ENCODE measurements at places on chromosomes 13 and 19.

DNA sequence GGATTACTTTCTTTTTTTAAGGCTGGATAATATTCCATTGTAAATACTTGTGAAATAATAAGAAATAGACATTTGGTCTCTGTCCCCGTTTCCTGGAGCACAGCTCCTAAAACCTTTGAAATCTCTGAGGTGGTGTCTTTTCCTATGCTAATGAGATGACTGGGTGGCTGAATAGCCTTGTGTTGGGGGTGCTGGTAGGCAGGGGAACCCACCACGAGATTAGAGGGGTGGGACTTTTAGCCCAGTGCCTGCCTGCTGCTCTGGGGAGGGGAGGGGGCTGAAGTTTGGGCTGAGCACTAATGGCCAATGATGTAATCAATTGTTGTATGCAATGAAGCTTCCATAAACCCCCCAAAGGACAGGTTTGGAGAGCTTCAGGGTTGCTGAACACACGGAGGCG lies 175.7 kb downstream of the FGF9 start:
- DNase-seq: no peak

GRCh38 chr19:45739498-45740439 lies 6.5 kb downstream of the MEIOSIN start:
- no peak for DNase-seq

DNA sequence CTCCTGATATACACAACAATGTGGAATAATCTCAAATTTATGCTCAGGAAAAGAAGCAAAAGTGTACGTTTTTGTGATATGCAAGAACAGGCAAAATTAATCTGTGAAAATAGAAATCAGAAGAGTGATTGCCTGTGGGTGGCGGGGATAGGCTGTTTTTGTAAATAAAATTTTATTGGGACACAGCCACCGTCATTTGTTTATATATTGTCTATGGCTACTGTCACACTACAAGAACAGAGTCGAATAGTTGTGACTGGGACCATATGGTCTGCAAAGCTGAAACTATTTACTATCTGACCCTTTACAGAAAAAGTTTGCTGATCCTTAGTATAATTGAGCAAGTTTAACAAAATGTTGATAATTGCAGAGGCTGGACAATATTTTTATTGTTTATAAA lies 269.5 kb upstream of the HTR2A start:
- no peak for DNase-seq

GRCh38 chr19:14595558-14595957 lies 12.7 kb downstream of the CLEC17A start:
- no peak for DNase-seq

DNA sequence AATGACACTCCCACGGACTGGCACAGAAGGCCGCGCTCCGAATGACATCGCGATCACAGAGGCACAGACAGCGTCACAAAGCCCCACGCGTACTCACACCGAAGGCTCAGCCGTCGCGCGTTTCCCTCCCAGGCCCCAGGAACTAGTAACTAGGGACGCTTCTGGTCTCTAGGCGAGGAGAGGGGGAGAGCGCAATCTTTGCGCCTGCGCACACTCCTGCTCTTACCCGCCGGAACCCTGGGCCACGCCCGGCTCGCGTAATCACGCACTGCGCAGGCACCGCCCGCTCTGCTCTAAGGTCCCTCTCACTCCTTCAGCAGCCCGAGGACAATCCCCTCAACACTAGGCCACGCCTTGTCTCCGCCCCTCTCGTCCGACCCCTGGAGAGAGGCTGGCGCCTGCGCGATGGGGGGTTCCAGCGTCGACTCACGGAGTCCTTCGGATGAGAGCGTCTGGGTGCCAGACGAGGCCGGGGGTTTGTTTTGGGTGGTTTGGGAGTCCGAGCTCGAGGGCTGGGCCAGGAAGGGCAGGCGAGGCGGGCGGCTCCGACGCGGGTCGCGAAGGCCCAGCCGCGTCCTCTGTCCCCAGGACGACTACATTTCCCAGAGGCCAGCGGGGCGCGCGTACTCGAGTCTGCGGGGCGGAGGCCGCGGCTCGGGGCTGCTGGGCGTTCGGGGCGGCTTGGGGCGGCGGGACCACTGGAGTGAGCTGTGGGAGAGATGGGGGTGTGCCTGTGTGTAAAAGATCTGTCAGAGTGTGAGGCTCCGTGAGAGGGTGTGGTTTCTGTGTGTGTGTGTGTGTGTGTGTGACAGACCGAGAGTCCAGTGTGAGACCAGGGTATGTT lies at the start of gene ZNF471:
TSS of gene ZNF471 (plus strand) at position 410 of the 844 bp plus-strand sequence. CDS start 3,717 bp downstream, outside the sequence.
- peak; percentile 56 for DNase-seq

- no peak for DNase-seq
Observed at GRCh38 chr13:113623491-113624234, 34.3 kb downstream of the ATP4B start.

DNA sequence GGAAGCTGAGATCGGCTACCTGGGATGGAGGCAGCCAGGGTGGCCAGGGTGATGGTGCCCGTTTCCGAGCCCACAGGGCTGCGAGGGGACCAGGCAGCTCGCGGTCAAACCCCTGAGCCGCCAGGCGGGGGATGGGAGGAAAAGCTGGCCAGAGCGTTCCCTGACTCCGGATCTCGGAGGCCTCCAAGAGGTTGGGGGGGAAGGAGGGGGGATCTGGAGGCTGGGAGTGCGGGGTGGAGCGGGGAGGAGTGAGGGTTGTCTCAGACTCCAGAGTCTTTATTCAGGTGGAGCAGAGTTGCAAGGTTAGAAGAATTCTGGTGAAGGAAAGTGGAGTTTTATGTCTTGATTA lies 1.1 kb downstream of the CACNG7 start:
- no peak for DNase-seq

DNA sequence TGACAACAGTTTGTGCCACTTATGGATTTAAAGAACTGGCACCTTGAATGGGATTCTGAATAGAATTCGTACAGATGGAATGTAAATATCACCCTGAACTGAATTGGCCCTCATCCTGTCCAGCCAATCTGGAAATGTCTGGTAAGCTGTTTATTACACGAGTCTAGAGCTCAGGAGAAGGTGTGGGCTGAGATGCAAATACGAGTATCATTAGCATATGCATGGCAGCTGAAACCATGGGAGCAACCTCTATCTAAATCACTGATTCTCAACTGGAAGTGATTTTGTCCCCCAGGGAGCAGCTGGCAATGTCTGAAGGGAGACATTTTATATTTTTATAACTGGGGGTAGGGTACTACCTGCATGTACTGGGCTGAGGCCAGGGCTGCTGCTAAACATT lies 15.6 kb upstream of the VWA8 start:
- DNase-seq: peak; percentile 24

- DNase-seq: no peak
Observed at GRCh38 chr19:18645035-18645511, 8.2 kb downstream of the KLHL26 start.

- peak; percentile 85 for DNase-seq
Observed at GRCh38 chr13:48769107-48769704, 115.5 kb downstream of the CYSLTR2 start.

GRCh38 chr19:54315956-54316355 lies 3.0 kb upstream of the LILRA5 start:
- DNase-seq: no peak

DNA sequence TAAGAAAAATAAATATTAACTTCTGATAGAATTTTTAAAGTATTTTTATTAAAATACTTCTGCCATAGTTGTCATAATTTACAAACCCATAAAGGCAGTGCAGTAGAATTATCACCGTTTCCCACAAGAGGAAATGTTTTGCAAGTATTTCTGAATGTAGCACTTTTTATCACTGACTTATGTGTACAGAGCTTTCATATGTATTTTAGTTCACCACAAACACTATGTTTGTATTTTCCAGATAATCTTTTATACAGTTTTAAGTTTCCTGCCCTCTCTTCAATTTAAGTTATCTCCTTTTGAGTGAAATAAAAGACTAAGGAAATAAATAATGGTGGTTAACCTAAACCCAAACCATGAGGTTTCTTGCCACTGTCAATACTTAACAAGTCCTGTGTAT lies 24.2 kb downstream of the MIPEP start:
- DNase-seq: no peak

DNA sequence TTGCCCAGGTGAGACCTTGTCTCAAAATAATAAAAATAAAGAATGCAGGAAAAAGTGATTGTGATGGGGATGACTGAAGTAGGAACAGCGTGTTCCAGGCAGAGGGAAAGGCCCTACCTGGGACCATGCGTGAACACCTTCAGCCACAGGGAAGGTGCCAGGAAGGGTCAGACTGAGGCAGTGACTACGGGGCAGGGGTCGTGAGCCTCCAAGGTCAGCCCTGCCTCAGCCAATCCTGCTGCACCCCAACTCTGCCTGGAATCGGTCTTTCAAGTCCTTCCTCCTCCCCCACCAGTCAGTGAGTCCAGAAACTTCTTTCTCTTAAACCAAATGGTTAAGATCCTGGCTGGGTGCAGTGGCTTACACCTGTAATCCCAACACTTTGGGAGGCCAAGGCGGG lies 16.1 kb upstream of the TLE2 start:
- DNase-seq: no peak

GRCh38 chr19:40745402-40745780 lies 4.9 kb downstream of the ACTMAP start:
- no peak for DNase-seq

DNA sequence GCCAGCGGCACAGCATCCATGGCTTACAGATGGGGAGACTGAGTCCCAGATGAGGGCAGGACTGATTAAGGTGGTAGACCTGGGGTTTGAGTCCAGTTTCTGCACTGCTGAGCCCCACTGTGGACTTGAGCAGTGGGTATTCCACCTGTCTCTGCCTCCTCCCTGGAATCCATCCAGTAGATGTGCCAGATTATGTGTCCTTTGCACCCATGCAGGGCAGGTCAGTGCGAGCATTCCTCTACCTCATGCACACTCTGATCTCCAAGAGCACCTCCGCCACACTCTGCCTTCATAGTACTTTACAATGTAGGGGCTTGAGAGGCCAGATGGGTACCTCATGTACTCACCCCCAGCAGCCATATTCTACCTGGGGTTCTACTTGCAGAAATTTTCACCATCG lies 10.0 kb downstream of the ZSCAN22 start:
- DNase-seq: no peak

DNA sequence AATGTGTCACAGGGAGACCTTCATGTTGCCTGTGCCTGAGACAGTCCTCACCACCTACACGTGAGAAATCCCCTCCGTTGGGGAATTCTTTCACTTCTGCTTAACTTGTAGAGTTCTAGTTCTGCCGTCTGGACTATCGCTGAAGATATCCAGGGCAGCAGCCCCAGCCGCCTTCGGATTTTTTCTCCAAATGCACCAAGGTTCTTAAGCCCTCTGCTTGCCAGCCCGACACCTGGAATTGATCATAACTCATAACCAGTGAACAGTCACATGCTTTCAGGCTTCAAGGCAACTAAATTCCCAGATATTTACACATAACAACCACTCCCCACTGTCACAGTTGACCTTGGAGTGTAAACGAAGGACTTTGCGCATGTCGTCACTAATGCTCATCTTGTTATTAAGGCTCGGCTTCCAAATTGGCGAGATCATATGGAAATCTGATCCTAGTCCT lies 114.4 kb downstream of the RAB20 start:
- DNase-seq: no peak

DNA sequence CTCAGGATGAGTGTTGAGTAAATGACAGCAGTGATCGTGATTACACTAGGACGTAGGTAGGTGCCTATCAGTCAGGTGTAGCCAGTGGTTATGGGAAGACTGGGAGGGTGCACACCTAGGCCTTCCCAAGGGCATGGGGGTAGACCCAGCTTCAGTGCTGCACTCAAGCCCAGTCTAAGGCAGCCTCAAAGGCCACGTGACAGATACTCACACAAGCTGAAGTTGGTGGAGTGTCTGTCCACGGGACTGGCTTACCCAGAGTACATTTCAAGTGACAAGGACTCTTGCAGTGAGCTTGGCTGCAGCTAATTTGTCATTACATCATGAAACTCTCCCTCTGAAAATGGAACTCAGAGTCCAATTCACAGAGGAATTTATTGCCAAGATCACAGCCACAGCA lies 118.3 kb downstream of the SHISA2 start:
- DNase-seq: no peak

GRCh38 chr19:48672994-48673393 lies at the start of gene NTN5:
TSS of gene NTN5 (minus strand) at chr19:48673017. CDS start at chr19:48670986, 2,031 bp downstream.
- no peak for DNase-seq

- no peak for DNase-seq
Observed at GRCh38 chr13:91904597-91904996, 506.2 kb downstream of the GPC5 start.

- DNase-seq: no peak
Observed at GRCh38 chr19:10945264-10945663, 15.6 kb upstream of the SMARCA4 start.

DNA sequence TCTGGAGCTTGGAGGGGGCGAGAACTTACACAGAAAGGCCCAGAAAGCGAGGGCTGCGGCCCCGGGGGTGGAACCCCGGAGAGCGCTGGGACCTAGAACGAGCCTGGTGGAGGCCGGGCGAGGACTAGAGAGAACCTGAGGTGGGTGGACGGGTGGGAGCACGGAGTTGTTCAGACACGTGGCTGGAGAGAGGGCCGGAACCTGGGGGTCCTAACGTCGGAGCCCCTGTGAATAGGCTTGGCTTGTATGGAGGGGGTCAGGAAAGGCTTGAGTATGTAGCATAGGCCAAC lies 383 bp downstream of the ZNF581 start:
- no peak for DNase-seq

DNA sequence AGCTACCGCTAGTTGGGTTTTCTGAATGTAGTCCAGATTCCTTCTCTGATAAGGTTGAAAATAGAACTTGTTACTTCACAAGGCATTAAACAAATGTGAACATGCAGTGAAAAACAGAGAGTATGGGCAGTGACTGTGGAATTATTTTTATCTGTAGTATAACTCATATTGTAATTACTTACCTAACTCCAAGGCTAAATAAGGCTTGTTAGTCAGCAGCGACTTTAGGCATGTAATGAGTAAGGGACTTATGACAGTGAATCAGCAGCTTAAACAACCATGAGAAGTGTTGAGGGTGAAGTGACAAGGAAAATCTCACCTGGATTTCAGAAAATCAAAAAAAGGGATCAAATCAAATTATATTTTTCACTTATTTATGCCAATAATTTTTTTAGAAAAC lies 1719.5 kb upstream of the MIR17HG start:
- no peak for DNase-seq

GRCh38 chr13:42271337-42272114 lies 426 bp upstream of the AKAP11 start:
- DNase-seq: peak; percentile 98

DNA sequence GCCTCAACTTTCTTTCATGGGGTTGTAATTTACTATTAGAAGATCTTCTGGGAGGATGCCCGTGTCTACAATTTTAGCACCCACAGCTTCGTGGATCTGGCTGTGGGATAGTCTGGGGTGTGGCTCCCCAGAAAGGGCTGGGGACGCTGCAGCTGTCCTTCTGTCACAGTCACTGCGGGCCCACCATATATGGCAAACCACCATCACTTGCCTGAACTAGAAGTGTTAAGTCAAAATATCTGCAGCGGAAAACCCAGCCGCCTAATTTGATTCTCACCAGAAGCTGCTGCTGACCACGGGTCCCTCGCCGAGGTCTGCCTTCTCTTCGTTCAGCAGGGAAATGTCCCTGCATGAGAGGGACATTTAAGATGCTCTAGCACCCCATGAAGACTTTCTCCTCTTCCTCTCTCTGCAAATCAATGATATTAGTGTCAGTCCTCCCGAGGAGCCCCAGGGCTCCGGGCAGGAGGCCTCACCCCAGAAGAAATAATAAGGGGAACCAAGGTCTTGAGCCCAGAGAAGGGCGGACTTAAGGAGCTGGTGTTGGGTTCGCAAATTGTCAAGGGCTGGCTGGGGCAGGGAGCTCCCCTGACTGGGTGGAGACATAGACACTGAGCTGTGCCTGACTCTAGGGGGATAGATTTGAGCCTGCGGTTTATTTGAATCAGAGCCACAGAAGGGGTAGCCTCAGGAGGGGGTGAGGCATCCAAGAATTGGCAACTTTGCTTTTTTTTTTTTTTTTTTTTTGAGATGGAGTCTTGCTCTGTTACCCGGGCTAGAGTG lies 3.0 kb upstream of the MATK start:
- no peak for DNase-seq

- no peak for DNase-seq
Observed at GRCh38 chr13:50810998-50811397, 32.5 kb downstream of the DLEU7 start.

Measured in CD4-positive, alpha-beta memory T cell (primary cell).